A673 (cell line): ENCODE measurements at places on chromosomes 1 and 21. TPM values are rescaled to one million over a fixed set of nuclear protein-coding genes. Genes with fewer than 3 reads are reported as not detected.

The TNFAIP8L2 gene
- total RNA-seq = not detected in 2 replicates

The MRPL20 gene
- 137 and 151 TPM in 2 replicates for total RNA-seq

The PPIAL4G gene
- total RNA-seq = not detected in 2 replicates

The HAPLN2 gene
- total RNA-seq = not detected in 2 replicates

The TXNIP gene
- 27.3 and 36.4 TPM in 2 replicates for total RNA-seq

The AMPD1 gene
- total RNA-seq = 0.19 and 0.37 TPM in 2 replicates

The HES2 gene
- total RNA-seq = not detected in 2 replicates

The NPL gene
- 5.3 and 6.9 TPM in 2 replicates for total RNA-seq

The STRIP1 gene
- total RNA-seq = 57.7 and 59.6 TPM in 2 replicates

The LENEP gene
- 1.4 and 1.7 TPM in 2 replicates for total RNA-seq

The OR10J1 gene
- not detected in 2 replicates for total RNA-seq

The C1orf56 gene
- 2.9 and 3.9 TPM in 2 replicates for total RNA-seq

The PDZK1 gene
- 0.39 and 0.52 TPM in 2 replicates for total RNA-seq

The S100A10 gene
- total RNA-seq = 34.0 and 42.4 TPM in 2 replicates

The ASTN1 gene
- 0.41 and 0.46 TPM in 2 replicates for total RNA-seq

The RIPPLY3 gene
- total RNA-seq = 5.0 and 6.2 TPM in 2 replicates

The ANKRD34A gene
- total RNA-seq = 1.6 and 2.2 TPM in 2 replicates

The CYYR1 gene
- total RNA-seq = 89.1 and 96.4 TPM in 2 replicates

The CA14 gene
- 2.0 and 2.2 TPM in 2 replicates for total RNA-seq

The IKBKE gene
- 2.3 and 2.9 TPM in 2 replicates for total RNA-seq
